CD4-positive, alpha-beta T cell treated with Interleukin-6 at 100 ng/mL for 8 hours (primary cell): ENCODE measurements at places on chromosomes 11 and 22.

GRCh38 chr11:24560324-24560723, 63.5 kb downstream of the LUZP2 start:
- DNase-seq: no peak

- DNase-seq: no peak
These were observed 90.4 kb downstream of the WT1 start for GRCh38 chr11:32344946-32345345.

GRCh38 chr11:2267851-2268728, 2.3 kb downstream of the ASCL2 start:
- DNase-seq: no peak

DNA sequence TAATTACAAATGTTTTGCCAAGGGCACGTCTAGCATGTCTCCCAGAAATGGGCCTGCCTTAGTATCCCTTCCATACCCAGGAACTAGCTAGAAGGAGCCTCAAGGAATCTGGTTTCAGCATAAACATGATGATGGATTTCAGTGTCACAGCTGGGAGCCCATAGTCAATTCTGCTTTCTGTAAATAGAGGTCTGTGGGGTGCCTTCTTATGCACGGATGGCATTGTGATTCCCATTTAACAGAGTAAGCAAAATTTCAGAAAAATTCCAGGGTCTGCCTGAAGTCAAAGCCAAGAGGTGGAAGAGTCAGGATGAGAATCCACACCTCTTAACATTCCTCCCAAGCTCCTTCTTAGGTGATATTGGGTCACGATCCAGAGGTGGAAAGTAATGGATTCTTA, 12.1 kb downstream of the DUSP18 start:
- DNase-seq: no peak

DNA sequence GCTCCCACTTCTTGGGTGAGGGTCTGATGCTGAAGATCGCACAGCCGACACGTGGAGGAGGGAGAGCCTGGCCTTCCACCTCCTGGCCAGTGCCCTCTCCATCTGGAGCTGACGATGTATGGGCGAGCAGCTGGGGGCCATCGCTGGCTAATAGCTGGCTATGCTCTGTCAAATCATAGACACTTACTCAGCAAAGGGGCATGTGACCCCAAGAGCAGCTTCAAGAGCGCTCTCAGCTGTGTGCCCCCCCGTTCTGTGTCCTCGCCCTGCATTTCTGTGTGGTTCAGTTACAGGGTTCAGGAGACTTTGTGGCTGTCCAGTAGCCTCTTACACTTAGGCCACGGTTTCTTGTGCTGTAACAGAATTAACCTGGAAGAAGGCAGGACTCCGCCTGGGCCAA, 26.4 kb downstream of the FBLN1 start:
- no peak for DNase-seq
